BJ (cell line): ENCODE measurements at places on chromosomes 5 and 9.

DNA sequence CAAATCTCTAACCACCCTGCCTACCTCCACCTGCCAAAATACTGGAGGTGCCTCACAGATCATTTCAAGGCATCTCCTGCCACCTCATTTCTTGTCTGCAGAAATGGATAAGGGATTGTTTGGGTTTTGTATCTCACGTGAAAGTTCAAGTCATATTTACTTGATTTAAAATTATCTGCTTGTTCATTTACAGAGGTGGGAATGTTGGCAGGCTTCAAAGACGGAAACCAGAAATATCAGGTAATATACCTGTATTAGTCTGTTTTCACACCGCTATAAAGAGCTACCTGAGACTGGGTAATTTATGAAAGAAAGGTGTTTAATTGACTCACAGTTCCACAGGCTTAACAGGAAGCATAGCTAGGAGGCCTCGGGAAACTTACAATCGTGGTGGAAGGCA lies 85.4 kb downstream of the CAAP1 start:
- no peak for DNase-seq

GRCh38 chr5:65986796-65987195 lies 60.4 kb downstream of the ERBIN start:
- no peak for DNase-seq

DNA sequence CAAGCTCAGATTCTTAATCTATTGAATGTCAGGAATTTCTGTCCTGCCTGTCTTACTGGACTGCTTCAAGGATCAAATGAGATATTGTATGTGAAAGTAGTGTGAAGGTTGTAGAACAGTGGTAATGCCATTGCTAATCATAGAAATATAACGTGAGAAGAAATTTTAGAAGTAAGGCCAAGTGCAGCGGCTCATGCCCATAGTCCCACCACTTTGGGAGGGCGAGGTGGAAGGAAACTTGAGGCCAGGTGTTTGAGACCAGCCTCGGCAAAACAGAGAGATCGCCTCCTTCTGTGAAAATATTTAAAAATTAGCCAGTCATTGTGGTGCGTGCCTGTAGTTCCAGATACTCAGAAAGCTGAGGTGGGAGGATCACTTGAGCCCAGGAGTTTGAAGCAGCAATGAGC lies 5.1 kb upstream of the HSPA5 start:
- no peak for DNase-seq

DNA sequence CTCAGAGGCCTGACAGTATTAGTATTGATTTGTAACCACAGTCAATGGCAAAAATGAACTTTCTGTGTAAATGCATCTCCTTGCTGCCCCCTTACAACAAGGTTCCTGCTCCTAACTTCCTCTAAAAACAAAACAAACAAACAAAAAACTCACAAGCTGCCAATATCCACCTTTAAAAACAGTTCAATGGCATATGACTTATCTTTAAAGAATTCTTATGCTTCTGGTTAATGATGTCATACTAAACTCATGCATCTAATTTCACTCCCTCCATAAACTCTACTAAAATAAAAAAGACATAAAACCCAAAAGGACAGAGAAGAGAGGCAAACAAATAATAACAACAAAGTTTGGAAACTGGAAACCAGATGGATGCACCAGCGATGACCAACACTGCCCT lies 9.0 kb upstream of the OR1N1 start:
- peak; percentile 9 for DNase-seq

DNA sequence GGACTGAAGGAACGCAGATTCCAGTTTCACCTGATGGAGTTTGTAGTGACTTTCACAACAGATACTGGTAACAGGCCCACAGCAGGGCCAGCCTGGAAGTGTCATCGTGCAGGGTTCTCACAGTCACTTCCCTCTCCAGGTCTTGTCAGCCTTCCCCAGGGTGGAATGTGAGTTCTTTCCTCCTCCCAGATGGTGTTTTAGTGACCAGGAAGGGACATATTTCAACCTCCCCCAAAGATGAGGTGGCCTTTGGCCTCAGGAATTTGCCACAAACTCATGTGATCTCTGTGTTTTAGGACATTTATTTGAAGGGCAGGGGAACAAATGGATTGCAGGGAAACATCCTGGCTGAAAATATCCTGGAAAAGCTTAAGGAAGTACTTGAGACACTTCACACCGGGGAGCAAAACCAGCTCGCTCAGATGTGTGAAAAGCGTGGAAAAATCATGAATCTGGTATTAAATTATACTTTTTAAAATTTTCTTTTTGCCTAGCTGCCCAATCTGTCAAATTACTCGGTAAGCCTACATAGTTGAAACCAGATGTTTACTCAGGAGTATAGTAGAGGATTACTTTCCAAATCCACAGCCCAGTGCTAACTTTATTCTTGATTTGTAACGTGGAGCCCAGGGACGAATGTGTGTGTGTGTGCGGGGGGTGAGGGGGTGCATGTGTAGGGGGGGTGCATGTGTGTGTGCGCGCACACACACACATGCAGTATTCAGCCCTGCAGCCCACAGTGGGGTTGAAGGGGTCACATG lies 66.8 kb downstream of the PTPDC1 start:
- DNase-seq, result no peak

DNA sequence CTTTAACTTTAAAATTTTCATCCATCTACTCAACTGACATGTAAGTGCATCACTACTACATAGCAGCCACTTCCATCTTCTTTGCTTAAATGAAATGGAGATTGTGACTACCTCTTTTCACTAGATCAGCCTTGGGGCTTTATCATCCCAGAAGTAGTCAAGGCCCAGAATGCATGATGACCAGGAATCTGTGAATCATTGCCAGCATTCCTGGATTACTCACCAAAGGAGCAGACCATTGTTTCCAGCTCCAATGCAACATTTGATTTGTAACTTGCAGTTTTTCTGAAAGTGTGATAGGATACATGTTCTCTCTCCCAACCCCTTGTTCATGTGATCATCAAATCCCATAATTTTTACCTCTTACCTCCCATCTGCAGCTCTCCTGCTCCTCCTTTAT lies 65.1 kb downstream of the PLPPR1 start:
- no peak for DNase-seq

- DNase-seq, result no peak
Observed at GRCh38 chr5:1134478-1134877, 22.6 kb upstream of the SLC12A7 start.

DNA sequence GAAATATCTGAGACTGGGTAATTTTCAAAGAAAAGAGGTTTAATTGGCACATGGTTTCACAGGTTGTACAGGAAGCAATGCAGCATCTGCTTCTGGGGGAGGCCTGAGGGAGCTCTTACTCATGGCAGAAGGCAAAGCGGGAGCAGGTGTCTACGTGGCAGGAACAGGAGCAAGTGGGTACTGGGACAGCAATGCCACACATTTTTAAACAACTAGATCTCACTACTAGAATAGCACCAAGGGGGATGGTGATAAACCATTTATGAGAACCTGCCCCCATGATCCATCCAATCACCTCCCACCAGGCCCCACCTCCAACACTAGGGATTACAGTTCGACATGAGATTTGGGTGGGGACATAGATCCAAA lies 47.6 kb upstream of the HOMER1 start:
- DNase-seq, result no peak

- no peak for DNase-seq
Observed at GRCh38 chr5:58505971-58506640, 14.9 kb downstream of the GAPT start.

GRCh38 chr5:130168211-130168610 lies 263.9 kb downstream of the CHSY3 start:
- DNase-seq, result no peak

DNA sequence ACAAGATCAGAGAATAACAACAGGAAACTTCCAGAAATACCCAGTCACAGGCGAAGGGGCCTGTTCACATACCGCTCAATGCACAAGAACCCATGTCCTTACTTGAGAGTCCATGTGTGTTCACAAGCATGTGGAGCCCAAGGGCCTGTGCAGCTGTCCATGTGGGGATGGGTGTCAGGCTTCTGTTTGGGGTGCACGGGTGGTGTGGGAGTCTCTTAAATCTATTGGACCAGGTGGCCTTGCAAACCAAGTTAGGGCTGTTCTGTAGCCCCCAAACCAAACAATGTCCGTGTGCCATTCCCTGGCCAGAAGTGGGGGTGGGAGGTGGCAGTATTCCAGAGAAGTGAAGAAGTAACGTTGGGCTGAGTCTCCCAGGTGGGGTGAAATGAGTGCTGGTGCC lies 222.3 kb downstream of the PBX3 start:
- DNase-seq, result no peak

DNA sequence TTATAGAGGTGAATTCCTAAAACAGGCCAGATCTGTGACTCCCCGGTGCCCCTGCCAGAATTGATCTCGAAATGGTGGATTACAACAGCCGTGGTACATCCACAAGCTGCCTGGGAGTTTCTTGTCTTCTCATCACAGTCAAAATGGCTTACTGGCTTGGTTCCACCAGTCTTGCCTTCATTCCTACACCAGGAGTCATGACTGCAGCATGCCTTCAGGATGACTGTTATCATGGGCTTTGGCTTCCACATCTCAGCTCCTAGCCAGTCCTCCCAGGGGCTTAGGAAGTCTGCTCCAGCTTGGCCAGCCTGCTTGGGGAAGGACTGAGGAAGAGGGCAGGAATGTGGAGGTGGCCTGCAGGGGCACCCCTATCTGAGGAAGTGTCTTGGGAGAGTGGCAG lies 132.9 kb upstream of the NR3C1 start:
- peak; percentile 90 for DNase-seq

- no peak for DNase-seq
Observed at GRCh38 chr9:93379051-93379450, 72.4 kb upstream of the FAM120A start.

GRCh38 chr5:83471405-83472212 lies at the start of gene VCAN:
TSS of gene VCAN (plus strand) at chr5:83471744. CDS start at chr5:83483519, 11,775 bp downstream.
- DNase-seq, result no peak

- no peak for DNase-seq
Observed at GRCh38 chr9:105416840-105417239, 31.0 kb upstream of the FSD1L start.

- no peak for DNase-seq
Observed at GRCh38 chr5:144778561-144778960, 607.9 kb downstream of the KCTD16 start.

DNA sequence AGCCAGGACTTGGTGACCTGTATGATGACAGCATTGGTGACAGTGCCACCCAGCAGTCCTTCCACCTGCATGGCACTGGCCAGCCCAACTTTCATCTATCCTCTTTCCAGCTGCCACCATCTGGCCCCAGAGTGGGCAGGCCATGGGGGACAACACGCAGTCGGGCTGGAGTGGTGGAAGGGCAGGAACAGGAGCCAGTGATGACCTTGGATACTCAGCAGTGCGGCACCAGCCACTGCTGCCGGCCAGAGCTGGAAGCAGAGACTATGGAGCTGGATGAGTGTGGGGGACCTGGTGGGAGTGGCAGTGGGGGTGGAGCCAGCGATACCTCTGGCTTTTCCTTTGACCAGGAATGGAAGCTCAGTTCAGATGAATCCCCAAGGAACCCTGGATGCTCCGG lies 56.9 kb downstream of the RUSC2 start:
- no peak for DNase-seq

GRCh38 chr5:8686707-8687106 lies 817.8 kb downstream of the MTRR start:
- no peak for DNase-seq

DNA sequence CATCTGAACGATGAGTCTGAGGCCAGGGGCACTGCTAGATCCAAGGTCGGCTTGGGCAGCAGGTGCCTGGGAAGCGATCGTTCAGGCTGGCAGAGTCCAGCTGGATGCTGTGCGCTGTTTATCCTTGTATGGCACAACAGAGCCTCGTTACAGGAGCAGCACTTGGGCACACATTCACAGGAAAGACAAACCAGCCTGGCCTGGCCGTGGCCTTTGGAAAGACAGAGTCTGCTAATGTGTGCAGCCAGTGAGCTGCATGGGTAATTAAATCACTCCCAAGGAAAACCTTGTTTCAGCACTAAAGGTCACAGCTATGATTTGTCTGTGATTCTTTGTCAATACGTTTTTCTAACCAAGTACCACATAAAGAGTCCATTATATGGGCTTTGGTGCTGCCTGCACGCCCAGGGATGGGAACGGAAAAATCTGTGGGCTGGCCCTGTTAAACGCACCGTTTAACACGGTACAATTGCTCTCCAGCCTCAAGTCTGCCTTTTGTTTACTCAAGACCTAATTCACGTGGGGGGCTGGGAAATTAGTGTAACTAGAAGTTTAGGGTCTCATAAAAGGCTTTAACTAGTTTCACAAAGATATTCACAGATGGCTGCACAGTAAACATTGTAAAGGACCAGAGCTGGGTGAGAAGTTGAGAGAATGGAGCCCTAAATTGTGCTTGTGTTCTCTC lies 509.3 kb downstream of the KDM4C start:
- no peak for DNase-seq

GRCh38 chr9:127628758-127629467 lies 16.8 kb downstream of the STXBP1 start:
- no peak for DNase-seq
